ENCODE measurements at places on chromosomes 16 and 17.
A peak's percentile ranks its signal among the peaks of the same experiment; 100 is the strongest.

GRCh38 chr17:9725575-9725974 lies 65.8 kb downstream of the DHRS7C start:
- DNase-seq: no peak

GRCh38 chr16:48499923-48500381 lies 110.0 kb downstream of the N4BP1 start:
- DNase-seq: peak; percentile 95

DNA sequence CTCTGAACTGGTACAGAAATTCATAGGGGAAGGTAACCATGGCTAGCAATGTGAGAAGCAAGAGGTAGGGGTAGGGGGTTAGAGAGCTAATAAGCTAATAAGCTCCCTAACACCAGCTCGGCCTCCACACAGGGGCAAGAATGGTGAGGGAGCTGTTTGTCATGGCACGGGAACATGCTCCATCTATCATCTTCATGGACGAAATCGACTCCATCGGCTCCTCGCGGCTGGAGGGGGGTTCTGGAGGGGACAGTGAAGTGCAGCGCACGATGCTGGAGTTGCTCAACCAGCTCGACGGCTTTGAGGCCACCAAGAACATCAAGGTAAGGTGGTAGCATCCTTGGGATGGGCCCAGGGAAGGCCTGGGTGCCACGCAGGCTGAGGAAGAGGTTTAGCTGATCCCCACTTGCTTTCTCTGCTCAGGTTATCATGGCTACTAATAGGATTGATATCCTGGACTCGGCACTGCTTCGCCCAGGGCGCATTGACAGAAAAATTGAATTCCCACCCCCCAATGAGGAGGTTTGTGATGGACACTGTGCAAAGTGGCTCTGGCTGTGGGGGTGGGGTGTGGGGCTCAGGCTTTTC lies 3.5 kb upstream of the FTSJ3 start:
- DNase-seq: no peak

DNA sequence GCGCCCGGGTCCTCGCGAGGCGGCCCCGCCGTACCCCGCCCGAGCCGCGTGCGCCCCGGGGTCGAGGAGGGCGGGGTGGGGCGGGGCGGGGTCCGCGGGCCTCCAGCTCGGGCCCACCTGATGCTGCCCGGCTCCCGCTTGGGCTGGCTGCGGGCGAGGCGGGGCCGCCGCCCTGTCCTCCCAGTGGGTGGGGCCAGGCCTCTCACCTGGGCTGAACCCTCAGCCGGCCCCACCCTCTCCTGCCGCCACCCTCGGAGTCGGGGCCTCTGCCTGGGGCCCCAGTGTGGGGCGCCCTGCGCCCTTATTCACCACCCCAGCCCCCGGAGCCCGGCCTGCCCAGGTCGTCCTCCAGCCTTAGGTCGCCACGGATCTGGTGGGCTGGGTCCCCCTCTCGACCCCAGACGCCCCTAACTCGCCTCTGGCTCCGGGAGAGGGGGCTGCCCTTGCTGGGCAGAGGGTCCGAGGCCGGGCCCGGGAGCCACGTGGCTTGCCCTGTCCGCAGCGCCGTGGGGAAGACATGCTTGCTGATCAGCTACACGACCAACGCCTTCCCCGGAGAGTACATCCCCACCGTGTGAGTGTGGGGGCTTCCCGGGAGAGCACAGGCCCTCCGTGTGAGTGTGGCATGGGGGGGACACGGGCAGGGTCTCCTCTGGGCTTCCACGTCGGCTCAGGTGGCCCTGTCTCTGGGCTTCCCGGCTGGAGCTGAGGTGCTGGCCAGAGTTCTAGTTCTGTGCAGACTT lies 578 bp downstream of the RAC3 start:
- no peak for DNase-seq

DNA sequence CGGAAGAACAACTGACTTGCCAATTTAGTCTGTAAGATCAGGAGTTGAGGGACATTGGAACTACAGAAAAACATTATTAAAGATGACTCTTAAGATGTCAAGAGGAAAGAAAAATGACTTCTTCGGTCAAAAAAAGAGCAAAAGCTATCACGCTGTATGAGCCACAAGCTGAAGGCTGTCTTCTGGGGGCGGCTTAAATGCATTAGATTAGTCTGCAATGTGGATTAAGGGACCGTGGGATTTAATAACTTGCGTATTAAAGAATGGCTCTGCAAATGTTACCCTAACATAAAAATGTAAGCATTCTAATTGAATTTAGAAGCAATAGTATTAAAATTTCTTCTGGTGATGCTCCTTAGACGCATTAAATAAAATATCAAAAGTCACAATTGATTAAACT lies 108.6 kb downstream of the PITPNC1 start:
- DNase-seq: no peak

GRCh38 chr16:79664407-79664806 lies 63.9 kb upstream of the MAF start:
- no peak for DNase-seq

- DNase-seq: no peak
Measured at GRCh38 chr16:63059676-63060075, 1023.4 kb upstream of the CDH8 start.

GRCh38 chr17:83187782-83188311 lies 108.4 kb downstream of the METRNL start:
- DNase-seq: no peak

DNA sequence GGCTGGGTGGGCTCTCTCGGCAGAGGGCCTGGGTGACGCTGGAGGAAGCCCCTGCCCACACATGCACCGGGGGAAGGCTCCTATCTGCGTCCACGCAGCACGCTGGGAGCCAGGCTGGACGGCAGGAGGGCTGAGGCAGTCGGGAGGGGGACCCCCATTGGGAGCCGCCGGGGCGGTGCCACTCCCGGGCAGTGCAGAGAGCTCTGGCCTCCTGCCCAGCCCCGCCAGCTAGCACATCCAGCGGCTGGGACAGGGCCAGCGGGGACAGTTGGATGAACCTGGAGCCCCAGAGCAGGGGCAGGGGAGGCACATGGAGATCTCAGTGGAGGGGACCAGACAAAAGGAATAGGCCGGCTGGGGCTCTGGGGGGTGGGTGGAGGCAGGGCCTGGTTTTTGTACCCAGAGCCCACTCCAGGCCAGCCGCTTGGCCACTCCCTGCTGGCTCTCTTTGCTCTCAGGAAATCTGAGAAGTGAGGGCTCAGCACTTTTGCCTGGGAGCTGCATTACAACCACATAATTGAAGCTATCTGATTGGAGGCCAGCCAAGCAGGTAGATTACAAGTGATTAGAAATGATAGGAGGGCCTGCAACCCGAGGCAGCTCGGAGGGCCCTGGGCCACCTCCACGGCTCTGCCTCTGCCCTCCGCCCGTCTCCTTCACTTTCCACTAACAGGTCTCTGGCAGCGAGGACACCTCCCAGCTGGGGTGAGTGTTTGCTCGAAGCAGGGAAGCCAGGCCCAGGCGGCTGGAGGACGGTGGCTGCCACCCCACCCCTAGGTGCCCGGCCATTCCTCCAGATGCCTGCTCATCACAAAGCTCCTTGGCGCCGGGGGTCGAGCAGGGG lies 40.1 kb downstream of the ENGASE start:
- DNase-seq: peak; percentile 58

- no peak for DNase-seq
Measured at GRCh38 chr17:68446626-68447041, 10.7 kb downstream of the WIPI1 start.

GRCh38 chr16:86074651-86075487 lies 175.9 kb downstream of the IRF8 start:
- no peak for DNase-seq

DNA sequence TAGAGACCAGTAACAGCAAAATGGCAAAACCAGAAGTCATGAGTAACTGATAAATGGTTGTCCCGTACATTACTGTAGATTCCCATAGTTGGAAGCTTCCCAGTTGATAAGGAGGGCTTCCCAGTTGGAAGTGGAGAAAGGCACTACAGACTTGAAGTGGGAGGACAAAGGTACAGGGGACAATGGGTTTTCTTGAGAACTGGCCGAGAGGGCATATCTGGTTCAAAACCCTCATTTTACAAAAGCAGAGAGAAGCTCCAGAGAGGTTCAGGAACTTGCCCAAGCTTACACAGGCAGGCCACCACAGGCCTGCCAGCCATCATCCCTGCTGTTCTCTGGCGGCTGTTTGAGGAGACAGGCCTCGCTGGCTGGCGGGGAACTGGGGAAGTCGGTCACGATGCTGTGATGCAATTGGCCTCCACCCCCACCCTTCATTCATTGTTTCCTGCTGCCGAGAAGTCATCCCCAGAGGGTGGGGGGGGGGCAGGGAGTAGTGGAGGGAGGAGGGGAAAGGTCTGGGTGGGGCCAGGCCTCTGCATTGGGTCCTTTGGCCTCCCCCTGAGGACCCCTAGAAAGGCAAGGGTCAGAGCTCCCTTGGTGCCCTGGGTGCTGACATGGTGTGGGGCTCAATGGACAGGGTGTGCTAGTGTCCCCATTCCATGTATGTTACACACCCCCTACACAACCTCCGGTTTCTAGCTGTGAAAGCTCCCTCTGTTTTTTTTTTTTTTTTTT lies 3.0 kb downstream of the UBALD2 start:
- no peak for DNase-seq

DNA sequence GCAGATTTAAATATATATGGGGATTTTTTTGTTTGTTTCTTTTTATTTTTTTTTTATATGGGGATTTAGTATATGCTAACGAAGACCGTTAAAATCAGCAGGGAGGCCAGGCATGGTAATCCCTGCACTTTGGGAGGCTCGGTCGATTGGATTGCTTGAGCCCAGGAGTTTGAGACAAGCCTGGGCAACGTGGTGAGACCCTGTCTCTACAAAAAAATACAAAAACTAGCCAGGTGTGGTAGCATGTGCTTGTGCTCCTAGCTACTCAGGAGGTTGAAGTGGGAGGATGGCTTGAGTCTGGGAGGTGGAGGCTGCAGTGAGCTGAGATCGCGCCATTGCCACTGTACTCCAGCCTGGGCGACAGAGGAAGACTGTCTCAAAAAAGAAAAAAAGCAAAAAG lies 22.3 kb upstream of the MEIOC start:
- DNase-seq: no peak

DNA sequence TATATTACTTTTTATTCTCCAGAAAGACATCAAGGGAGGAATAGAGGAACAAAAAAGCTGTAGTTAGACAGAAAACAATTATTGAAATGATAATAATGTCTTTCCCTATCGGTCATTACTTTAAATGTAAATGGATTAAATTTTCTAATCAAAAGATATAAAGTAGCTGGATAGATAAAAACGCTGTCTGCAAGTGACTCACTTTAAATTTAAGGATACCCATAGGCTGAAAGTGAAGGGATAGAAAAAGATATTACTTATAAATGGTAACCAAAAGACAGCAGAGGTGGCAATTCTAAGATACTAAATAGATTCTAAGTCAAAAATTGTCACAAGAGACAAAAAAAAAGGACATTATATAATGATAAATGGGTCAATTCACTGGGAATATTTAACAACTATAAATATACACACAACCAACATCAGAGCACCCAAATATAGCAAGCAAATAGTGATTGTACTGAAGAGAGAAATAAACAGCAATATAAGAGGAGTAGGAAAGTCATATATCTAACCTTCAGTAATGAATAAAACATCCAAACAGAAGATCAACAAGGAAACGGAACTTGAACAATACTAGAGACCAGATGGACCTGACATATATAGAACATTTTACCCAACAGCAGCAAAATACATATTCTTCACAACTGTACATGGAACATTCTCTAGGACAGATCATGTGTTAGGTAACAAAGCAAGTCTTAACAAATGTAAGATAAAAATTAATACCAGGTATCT lies 116.9 kb downstream of the BRIP1 start:
- DNase-seq: no peak

DNA sequence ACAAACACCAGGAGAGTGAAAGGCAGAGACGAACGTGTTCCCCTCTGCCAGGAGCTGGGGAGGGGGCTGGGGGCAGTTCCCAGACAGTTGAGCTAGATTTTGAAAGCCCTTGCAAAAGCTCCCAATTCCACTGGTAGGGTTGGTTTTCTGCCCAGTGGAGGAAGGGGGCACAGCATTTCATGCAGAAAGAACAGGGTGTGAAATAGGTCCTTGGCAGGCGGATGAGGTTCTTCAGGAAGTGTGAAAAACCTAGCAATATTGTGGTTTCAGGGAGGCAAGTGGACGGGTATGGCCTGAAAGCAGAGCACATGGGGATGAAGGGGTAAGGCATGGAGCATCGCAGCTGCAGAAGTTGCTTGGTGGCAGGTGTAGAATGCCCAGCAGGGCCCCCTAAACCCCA lies 248.3 kb downstream of the KATNIP start:
- DNase-seq: no peak

DNA sequence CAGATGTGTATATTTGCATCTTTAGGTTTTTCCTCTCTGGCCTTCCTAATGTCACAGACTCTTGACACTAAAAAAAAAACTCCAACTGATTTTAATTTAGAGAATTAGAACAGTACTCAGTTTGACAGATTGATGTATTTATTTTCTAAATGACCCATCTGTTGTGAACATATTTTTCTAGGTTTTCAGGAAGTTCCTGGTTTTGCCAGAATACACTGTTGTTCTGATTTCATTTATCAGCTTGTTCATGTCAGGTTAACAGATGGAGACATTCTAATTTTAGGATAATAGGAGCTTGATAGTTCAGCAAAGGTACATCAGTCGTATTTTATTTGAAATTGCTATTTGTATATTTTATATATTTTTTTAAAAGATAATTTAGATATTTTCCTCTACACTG lies 133.4 kb downstream of the TANC2 start:
- no peak for DNase-seq

GRCh38 chr16:30395992-30396585 lies 869 bp downstream of the ZNF48 start:
- DNase-seq: no peak

DNA sequence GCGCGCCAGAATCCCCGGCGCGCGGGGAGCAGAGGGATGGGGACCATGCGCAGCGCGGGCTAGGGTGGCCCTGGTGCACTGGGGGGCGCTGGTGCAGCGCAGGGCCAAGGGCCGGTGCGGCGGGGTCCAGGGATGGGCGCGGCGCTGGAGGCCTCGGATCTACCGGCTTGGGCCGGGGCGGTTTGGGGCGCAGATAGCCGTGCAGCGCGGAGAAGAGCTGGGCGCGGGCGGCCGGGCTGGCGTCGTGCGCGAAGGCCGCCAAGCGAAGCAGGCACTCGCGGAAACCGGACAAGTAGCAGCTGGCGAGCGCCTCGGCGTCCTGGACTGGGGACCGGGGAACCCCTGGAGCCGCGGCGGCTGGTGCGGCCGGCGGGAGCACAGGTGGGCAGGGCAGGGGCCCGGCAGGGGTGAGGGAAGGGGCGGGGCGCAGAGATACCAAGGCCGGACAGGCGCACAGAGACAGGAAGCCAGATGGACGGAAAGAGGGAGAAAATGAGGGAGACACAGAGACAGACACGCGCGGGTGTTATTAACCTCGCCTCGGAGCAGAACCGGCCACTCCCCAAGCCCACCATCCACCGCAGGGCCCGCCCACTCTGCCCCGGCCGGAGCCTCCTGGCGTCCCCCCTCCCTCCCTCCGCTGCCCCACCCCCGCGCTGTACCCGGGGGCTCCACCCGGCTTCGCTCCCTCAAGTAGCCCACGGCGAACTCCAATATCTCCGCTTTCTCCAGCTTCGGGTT lies 2.1 kb downstream of the HES7 start:
- DNase-seq: no peak

- DNase-seq: no peak
Measured at GRCh38 chr17:78174346-78174869, 6.0 kb downstream of the SYNGR2 start.

- DNase-seq: no peak
Measured at GRCh38 chr17:77708936-77709335, 249.6 kb upstream of the TNRC6C start.

Data from retinal pigment epithelial cell (primary cell).